Natural killer cell treated with Interleukin-12 subunit alpha and Interleukin-12 subunit beta and Interleukin-15 and Interleukin-18, amount 100 ng/mL, for 72 hours (primary cell): ENCODE measurements at places on chromosomes 3 and 15.

DNA sequence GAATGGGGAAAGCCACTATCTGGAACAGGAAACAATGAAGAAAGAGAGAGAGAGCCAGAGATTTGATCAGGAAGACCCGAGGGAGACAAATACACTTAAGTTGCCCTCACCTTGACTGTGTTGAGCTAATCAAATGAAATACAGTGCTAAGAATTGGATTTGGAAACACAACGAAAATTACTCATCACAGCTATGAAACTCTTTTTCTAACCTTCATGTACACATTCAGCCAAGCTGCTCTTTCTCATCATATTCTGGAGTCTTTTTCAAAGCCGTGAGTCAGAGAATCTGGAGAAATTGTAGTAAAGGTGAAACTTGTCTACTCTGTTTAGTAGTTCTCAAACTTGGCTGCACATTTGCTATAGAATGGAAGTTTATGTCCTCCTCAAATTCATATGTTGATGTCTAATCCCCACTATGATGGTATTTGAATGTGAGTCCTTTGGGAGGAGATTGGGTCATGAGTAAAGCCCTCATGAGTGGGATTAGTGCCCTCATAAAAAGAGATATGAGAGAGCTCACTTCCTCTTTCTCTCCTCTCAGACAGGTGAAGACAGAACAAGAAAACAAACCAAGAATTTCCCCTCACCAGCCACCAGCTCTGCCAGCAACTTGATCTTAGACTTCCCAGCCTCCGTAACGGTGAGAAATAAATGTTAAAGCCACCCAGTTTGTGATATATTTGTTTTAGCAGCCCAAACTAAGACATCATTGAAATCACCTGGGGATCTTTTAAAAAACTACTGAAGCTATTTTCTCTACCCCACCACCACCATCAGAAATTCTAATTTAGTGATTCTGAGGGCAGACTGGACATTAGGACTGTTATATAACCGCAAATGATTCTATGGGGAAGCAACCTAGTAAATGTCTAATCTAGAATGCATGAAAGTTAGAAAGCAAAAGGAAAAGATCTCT is 143.6 kb upstream of the GRM7 start:
- no peak for DNase-seq

GRCh38 chr15:39403640-39404117 is 177.2 kb upstream of the THBS1 start:
- no peak for DNase-seq

- no peak for DNase-seq
Observed at GRCh38 chr3:72230774-72231379, 445.9 kb upstream of the PROK2 start.

GRCh38 chr3:140711390-140712035 is 33.6 kb downstream of the TRIM42 start:
- no peak for DNase-seq
